Ureter (tissue), 1 donor: ENCODE measurements at places on chromosomes 16 and 17.

DNA sequence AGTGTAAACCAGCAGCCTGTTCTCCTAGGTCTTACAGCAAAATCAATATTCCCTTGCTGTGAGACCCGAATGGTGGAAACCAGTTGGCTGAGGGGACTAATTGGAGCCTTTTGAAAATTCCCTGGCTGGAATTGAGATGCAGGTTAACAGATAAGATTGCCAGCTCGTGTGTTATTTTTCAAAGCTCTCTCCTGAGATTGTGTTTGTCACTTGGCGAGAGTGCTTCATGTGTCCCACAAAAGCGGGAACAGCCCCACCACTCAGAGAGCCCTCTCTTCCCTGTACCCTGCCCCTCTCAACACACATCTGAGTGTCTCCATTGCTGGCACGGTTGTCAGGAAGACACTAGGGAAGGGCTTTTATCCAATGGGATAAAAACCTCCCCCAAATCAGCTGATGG, 356.1 kb downstream of the CPPED1 start:
- DNase-seq: no peak

DNA sequence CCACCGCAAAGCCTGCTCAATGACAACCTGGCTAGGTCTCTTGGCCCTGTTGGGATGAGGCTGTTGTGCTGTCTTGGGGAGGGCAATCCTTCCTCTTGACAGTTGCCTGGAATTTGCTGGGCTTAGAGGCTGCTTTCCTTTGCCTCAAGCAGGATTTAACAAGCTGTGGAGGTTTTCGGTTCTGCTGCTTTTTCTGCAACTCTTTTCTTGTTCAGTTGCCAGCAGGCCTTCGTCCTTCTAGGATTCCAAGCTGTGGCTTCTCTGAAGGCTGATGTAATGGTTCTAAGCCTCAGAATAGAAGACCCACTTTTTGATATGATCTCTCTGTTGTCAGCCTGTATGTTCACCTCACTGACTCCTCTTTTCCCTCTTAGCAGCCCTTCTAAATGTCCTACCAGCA, 149.5 kb upstream of the HS3ST4 start:
- DNase-seq: no peak

DNA sequence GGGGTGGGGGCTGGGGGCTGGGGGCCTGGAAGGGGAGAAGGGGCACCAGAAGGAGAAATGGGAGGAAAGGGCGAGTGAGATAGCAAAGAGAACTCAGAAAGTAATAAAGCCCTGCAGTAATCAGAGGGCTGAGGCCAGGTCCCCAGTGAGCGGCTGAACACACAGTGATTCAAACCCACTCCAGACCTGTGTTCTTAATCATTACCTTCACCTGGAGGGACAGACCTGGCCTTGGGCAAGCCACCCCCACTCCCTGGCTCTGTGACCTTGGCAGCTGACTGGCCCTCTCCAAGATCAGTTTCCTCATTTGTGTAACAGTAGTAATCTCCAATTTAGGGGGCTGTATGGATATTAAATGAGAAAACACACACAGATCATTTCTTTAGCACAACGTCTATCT, 150.4 kb downstream of the WWOX start:
- DNase-seq: no peak

- DNase-seq: no peak
These were observed 82.0 kb downstream of the ENGASE start for GRCh38 chr17:79156463-79157095.

- no peak for DNase-seq
These were observed 1.9 kb downstream of the ZNF843 start for GRCh38 chr16:31440516-31441184.

- DNase-seq: no peak
These were observed 183.7 kb downstream of the FOXL1 start for GRCh38 chr16:86762095-86762494.

- DNase-seq: no peak
These were observed 5.1 kb downstream of the KRT31 start for GRCh38 chr17:41392278-41392677.

GRCh38 chr17:10745231-10745630, 15.4 kb upstream of the TMEM220 start:
- no peak for DNase-seq

- DNase-seq: no peak
These were observed 44.2 kb upstream of the TANC2 start for GRCh38 chr17:62921817-62922216.

- no peak for DNase-seq
These were observed 136.5 kb upstream of the CCL2 start for GRCh38 chr17:34118564-34118963.

DNA sequence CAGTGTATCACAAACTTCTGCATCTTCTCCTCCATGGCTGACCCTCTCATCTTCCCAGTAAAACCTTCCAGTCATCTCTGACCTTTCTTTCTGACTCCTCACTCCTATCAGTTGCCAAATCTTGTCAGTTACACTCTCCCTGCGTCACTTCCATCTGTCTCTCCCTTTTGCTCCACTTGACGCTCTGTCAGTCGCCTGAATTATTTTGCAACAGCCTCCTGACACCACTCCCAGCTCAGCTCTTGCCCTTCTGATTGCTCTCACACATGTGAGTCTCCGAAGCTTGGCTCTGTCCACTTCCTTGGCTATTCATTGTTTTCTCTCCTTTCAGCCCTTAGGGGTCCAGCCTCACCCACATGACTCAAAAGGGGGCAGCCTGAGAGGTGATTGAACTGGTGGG, 27.7 kb downstream of the DHRS7C start:
- DNase-seq: no peak

- DNase-seq: peak; percentile 68
These were observed 381.6 kb upstream of the ASIC2 start for GRCh38 chr17:33674685-33675084.

DNA sequence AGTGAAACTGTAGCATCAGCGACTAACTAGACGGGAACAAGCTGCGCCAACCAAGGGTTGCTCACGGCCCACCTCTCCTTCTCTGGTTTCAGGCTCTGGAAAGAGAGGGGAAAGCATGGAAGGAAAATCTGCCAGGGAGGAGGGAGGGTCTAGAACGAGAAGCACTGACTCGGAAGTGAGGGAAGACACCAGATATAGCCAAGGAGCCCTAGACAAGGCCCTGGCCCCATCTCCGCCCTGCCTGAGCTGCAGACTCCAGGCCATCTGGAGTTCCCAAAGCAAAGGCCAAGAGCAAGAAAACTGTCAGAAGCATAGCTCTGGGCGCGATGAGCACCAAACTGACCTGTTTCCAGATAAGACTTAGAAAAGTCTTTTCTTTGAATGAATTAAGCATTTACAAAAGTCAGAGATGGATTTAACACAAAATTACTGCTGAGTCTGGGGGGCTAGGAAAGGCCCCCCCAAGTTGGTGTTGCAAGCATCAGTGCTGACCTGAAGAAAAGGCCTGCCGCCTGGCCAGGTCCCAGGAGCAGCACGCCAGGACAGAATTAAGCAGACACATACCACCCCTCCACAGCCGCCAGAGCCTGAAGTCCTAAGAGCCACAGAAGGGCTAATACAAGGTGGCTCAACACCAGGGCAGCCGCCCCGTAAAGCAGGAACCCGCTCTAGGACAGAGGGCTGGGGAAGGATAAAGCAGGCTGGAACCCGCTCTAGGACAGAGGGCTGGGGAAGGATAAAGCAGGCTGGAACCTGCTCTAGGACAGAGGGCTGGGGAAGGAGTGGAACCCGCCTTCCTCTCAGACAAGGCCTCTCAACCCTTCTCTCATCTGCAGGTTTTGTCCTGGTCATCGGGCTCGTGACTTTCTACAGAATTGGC, 20.7 kb downstream of the TMEM204 start:
- DNase-seq: no peak

GRCh38 chr16:81848306-81848853, 69.3 kb downstream of the PLCG2 start:
- DNase-seq: no peak

- DNase-seq: no peak
These were observed 141.2 kb downstream of the WWOX start for GRCh38 chr16:78240459-78241222.

GRCh38 chr17:56596691-56597494, 3.4 kb downstream of the NOG start:
- no peak for DNase-seq

DNA sequence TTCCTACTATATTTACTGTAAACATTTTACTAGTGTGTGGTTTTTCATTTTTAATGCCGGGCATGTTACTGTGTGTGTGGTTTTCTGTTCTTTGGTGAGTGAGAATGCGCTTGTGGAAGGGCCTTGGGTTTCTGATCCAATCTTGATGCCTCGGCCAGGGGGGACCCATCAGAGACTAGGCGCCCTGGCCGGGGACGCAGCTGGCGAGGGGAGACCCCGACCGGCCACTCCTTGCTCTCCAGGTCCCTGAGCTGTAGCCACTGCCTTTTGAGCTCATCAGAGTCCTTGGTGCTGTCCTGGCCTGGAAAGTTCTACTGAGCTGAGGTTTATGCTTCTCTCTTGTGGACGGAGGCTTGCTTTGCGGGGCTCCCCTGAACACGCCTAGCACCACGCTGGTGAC, 37.5 kb downstream of the KIAA0513 start:
- DNase-seq: no peak

DNA sequence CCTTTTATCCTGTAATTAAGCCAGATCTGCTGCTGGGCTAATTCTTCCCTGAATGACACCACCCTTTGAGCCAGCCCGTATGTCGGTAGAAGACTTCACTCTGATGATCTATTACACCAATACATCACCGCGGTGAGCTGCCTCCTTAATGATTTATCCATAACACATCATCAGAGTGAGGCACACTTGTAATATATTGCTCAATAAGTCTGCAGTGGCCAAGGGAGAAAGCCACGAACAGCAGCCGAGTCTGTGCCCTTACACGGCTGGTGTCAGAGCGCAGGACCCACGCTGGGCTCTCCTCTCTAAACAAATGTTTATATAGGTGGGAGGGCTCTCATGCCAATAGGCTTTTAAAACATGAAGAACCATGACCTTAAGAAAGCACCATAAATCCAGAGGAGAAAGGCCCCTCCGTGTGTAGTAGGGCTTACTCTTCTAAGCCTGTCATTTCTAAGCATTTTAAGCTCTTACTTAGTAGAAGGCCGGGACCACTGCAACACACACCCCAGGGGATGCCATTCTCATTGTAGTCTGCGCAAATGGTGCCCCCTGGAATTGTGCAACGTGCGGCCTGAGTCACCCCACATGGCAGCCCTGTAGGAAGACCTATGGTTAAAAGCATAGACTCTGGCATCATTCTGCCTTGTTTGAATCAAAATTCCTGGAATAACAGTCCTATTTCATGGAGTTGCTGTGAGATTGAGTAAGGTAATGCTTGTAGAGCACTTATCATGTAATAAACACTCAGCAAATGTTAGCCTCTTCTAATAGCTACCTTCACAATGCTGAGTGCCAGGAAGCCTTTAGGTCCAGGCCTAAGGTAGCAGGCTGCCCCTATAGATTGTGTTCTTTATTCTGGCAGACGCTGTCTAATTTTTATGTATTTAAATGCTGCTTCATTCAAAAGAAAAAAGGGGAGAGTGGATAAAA, 26.1 kb downstream of the MRPS23 start:
- DNase-seq: no peak

DNA sequence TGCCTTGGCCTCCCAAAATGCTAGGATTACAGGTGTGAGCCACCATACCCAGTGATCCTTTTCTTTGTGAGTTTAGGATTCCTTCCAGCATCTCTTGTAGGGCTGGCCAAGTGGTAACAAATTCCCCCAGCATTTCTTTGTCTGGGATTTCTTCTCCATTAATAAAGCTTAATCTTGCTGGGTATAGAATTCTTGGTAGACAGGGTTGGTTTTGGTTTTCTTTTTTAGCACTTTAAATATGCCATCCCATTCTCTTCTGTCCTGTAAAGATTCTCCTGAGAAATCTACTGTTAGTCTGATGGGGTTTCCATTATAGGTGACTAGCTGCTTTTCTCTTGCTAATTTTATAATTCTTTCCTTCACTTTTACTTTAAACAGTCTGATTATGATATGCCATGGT, 173.0 kb upstream of the TOM1L1 start:
- DNase-seq: no peak

- DNase-seq: no peak
These were observed 67.5 kb downstream of the MARF1 start for GRCh38 chr16:15575293-15576049.

DNA sequence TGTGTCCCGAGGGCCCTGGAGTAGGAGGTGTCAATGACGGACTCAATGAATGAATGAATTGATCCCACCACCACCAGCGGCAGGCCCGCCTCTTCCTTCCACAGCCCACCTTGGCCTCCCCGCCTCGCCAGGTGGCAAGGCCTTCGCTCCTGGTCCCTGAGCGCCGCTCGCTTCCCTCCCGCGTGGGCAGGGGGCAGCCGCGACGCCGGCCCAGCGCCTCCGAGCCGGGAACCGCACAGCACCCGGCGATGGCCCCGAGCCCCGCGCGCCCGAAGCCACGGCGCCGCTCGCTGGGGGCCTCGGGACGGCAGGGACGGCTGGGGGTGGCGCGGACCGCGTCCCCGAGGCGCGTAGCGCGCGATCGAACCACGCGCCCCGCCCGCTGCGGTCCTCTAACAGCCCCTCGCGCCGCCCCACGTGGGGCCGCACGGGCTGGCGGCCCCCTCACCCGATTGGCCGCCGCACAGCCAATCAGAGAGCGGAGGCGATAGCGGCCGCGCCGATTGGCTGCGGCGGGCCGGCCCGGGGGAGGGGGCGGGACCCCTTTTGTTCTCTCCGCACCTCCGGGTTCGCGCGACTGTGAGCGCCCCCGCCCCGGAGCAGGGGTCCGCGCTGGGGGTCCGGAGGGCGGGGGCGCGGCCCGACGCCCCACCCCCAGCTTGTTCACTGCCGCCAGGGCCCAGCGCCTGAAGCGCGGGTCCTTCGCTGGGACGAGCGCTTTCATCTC, 31.4 kb downstream of the ACTG1 start:
- no peak for DNase-seq

DNA sequence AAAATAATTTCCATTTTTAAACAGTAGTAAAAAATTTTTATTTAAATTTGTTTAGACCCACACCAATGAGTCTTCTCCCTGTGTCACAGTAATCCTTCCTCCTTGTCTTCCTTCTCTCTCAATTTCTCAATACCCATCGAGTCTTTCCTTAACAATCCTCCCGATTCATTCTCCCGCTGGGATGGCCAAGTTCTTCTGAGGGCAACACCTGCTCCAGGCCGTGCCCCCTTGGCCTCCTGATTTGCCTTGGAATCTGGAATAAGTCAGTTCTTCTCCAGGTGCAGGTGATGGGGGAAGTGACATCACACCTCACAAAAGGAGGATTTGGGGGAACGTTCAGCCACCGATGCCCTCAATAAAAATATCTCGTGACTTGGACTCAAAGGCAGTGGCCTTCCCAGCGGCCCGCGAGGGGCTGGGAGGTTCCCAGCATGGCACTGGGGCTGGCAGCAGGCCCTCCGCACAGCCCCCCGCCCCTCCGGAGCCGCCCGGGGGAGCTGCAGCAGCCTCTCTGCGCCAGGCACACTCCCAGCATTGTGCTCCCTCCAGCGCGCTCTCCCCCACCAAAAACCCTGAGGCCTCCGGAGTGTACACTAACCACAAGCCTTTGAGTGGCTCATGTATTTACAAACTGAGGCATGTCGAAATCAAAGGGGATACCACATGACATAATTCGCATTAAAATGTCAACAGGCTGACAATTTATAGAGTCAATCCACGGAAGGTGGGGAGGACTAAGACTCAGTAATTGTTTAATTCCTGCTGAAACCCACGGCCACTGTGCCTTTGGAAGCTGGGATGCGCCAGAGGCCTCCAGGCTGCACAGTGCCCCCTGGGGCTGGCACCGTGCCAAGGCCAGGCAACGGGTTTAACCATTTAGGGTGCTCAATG, 120.5 kb downstream of the ZFHX3 start:
- DNase-seq: peak; percentile 73
